Aorta (tissue), 5 donors: ENCODE measurements at places on chromosomes 3 and 15. TPM values are rescaled to one million over a fixed set of nuclear protein-coding genes. Genes with fewer than 3 reads are reported as not detected.

- H3K4me1 ChIP-seq, result peaks cover 5% of the 10 kb centered on the region
- H3K27ac ChIP-seq, result no peak overlapping the region
- no peaks in the 10 kb centered on the region for H3K27me3 ChIP-seq
- H3K4me3 ChIP-seq, result no peak overlapping the region
- peaks cover 2% of the 10 kb centered on the region for H3K36me3 ChIP-seq
Observed at GRCh38 chr3:43727930-43728329, 37.2 kb downstream of the ABHD5 start.

The SERPINI2 gene
- total RNA-seq, result 0.49 TPM

The HRG gene
- not detected for total RNA-seq

- H3K4me3 ChIP-seq, result no peak overlapping the region
- H3K27me3 ChIP-seq, result no peaks in the 10 kb centered on the region
- no peaks in the 10 kb centered on the region for H3K36me3 ChIP-seq
Observed at GRCh38 chr3:150469031-150469930, 61.2 kb downstream of the TSC22D2 start.

DNA sequence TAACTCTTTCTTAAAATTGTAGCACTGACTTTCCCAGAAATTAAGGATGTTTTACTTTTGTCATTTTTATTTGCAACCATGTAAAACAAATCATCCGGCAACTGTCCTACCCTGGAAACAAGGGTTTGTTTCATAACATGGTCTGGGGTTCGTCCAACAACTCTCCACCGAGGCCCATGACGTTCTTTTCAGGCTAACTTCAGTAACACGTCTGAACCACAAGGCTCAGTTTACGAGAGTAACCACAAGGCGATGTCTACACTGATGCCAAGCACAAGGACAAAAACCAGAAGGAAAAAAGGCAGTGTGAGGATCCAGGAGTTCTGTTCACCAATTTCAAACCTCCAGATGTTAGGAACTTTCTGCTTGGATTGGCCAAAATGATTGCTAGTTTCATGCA, 546.1 kb downstream of the NTRK3 start:
- no peak overlapping the region for H3K27ac ChIP-seq
- DNase-seq, result peak; percentile 54
- no peaks in the 10 kb centered on the region for H3K36me3 ChIP-seq
- no peak overlapping the region for H3K4me3 ChIP-seq
- H3K27me3 ChIP-seq, result no peaks in the 10 kb centered on the region

The GRK7 gene
- total RNA-seq, result 0.23 TPM

DNA sequence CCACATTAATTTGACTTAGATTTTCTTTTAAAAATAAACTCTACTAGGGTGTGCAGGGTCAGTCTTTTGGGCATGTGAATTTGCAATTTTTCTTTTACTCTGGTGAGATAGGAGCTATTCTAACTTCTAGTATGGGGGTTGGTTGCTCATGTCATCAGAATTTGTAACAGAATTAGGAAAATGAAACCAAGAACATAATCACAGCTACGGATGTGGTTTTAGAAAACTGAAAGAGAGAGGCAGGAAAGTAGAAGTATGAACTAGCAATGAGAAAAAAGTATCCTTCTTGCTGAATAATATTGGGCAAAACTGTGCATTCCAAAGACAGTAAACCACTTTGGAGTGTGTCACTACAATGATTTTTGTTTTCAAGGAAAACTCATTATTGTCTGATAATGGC, 43.3 kb downstream of the ADPGK start:
- peaks cover 2% of the 10 kb centered on the region for H3K4me1 ChIP-seq
- H3K27me3 ChIP-seq, result no peaks in the 10 kb centered on the region
- DNase-seq, result no peak
- H3K36me3 ChIP-seq, result peaks cover 2% of the 10 kb centered on the region
- H3K4me3 ChIP-seq, result no peak overlapping the region
- H3K27ac ChIP-seq, result no peak overlapping the region

GRCh38 chr3:16480861-16481545, 32.5 kb downstream of the RFTN1 start:
- no peaks in the 10 kb centered on the region for H3K27me3 ChIP-seq
- DNase-seq, result no peak
- no peaks in the 10 kb centered on the region for H3K4me1 ChIP-seq

DNA sequence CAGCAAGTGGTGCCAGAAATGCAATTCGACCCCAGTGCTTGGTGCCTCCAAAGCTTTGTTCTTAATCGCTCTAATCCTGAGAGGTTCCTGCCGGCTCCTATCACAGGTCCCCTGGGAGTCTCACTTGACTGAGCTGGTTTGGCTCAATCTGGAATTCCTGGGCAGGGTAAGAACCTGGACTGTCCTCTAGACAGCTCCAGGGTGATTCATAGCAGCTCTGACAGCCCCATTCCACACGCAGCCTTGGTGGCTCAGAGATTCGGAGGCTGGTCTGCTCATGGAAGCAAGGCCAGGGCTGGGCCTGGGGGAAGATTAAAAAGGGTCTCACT, 37.9 kb downstream of the MYO5C start:
- DNase-seq, result no peak
- H3K4me1 ChIP-seq, result peaks cover 2% of the 10 kb centered on the region
- H3K4me3 ChIP-seq, result no peak overlapping the region
- H3K36me3 ChIP-seq, result no peaks in the 10 kb centered on the region

DNA sequence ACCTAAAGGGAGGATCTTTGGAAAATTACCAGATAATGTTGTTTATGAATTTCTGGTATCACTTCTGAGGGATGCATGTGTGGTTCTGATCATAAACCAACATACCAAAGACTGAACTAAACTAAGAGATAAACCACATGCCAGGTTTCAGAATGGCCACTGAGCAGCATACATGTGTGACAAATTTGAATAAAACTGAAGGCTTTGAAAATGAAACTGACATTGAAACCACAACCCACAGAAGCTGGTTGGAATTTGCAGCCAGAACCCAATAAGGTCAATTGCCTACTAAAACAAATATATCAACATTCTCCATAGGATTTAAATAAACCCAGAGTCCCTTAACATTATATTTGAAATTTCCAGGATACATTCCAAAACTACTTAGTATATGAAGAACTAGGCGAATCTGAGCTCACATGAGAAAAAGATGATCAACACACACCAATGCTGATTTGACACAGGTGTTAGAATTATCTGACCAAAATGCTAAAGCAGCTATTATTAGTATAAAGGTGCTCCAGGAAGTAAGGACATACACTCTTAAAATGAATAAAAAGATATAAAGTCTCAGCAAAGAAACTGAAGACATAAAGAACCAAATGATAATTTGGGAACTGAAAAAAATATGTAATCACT, 125.0 kb downstream of the ZNF280D start:
- peaks cover 1% of the 10 kb centered on the region for H3K36me3 ChIP-seq
- no peak for DNase-seq
- H3K27ac ChIP-seq, result no peak overlapping the region
- H3K4me1 ChIP-seq, result no peaks in the 10 kb centered on the region

The MESP1 gene
- total RNA-seq, result 0.63 TPM

DNA sequence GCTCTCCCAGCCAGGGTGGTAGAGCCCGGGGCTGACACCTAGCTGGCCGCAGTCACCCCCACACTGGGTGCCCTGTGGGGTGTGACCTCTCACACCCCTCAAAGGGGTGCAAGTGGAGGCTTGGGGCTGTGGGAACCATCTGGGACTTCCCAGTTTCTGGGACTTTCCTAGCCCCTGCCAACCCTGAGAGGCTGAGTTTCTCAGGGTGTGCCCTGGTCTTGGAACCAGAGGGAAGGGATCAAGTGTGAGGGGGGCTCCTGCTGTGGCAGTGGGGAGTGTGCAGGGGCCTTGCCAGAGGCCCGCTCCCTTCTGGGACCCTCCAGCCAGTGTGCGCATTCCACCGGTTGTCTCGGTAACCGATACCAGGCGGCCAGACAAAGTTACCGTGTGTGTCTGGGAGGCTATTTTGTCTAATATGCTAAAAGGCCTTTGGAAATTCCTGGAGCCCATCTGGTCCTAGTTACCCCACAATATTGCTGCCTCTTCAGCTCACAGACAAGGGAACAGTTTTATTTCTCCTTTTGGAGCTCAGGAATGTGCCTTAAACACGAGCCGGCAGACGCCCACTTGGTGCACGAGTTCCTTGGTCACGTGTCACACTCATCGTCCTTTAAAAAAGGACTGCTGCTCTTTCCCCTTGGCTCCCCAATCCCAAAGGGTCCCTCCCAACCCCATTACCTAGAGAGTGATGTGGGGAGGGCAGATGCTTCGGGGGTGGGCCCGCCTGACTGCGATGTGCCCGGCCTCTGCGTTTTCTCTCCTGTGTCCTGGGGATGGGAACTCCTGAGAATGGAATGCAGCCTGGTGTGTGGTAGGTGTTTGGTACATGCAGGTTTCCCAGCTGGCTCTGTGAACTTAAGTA, 33.2 kb downstream of the HDAC11 start:
- peak; percentile 42 for DNase-seq
- H3K4me1 ChIP-seq, result no peaks in the 10 kb centered on the region
- no peaks in the 10 kb centered on the region for H3K36me3 ChIP-seq
- H3K4me3 ChIP-seq, result no peak overlapping the region
- no peaks in the 10 kb centered on the region for H3K27me3 ChIP-seq

The RLBP1 gene
- total RNA-seq, result not detected

The GPR171 gene
- total RNA-seq, result 1.2 TPM

DNA sequence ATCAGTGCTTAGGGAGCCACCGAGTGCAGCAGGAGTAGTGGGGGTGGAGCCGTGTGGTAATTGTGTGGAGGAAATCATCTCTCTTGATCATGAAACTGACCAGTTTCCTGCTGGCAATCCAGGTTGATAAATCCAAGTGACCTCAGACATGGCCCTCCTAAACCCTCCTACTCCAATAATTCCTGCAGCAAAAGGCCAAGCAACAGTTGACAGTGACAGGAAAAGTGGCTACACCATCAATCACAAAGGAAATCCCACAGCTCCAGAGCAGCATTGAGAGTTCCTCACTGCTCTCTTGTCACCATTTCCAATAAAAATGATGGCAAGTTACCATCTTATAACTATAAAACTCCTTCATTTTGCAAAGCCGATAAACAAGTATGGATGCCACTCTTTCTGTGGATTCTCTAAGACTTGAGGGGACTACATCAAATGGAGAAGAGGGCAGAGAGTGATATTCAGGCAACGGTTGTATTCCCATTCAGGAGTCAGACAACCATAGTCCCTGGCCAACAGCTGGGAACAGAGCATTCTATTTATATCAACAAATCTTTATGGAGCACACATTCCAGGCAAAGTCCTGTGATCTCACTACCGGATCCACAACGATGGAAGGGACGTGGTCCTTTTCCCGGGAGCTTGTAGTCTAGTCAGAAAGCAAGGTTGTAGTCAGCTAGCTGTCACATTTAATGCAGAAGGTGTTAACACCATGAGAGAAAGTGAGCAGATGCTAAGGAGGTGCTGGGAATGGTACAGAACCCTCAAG, 312.5 kb upstream of the CTNNB1 start:
- H3K27ac ChIP-seq, result no peak overlapping the region
- no peak for DNase-seq
- no peak overlapping the region for H3K4me3 ChIP-seq
- no peaks in the 10 kb centered on the region for H3K36me3 ChIP-seq

DNA sequence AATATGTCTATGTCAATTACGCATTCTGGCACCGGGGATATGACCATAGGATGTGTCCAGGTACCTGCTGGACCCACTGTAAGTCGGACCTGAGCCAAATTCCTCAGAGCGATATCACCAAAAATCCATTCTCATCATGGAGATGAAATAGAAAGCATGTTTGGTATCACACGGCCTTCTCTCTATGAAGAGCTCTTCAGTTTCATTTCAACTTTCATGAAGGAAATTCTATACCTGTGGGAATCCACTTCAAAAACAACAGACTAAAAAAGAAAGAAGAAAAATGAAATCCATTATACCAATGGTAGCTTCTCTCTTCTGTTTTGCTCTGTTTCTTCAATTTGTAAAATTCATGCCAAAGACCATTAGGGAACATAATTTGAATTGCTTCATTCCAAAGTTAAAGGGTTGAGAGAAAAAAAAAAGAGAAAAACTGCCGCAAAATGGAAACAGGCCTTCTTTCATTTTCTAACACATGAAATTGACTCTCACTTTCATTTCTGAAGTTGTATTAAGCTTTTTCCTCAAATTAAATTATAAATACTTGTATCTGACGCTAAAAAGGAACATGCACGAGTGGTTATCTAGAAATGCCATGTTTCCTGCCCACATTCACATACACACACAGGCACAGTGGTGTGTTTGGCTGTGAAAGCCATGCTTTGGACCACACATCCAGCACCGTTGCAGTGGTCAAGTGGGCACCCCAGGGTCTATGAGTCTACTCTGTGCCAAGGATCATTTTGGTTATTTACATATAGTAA, 46.9 kb upstream of the DIPK2A start:
- H3K27ac ChIP-seq, result no peak overlapping the region
- no peak for DNase-seq
- no peaks in the 10 kb centered on the region for H3K4me1 ChIP-seq
- H3K4me3 ChIP-seq, result no peak overlapping the region
- no peaks in the 10 kb centered on the region for H3K36me3 ChIP-seq
- no peaks in the 10 kb centered on the region for H3K27me3 ChIP-seq

DNA sequence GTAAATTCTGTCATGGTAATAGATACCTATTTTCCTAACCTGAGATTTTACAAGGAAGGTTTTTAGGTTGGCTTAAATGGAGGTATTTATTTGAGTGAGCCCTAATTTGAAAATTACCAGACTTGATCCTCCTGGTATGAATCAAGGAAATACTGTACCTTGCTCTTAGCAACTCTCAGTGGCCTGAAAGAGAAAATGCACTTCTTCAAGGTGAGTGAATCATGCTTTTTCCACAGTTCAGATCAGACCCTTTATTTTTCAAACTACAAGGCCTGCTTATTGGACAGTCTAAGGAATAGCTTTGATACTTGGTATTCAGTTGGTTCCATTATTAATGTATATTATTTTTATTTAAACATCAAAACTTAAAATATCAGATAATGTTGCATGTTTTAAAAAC, 15.4 kb downstream of the FEM1B start:
- H3K4me3 ChIP-seq, result no peak overlapping the region
- no peaks in the 10 kb centered on the region for H3K36me3 ChIP-seq
- no peaks in the 10 kb centered on the region for H3K27me3 ChIP-seq
- H3K27ac ChIP-seq, result no peak overlapping the region

DNA sequence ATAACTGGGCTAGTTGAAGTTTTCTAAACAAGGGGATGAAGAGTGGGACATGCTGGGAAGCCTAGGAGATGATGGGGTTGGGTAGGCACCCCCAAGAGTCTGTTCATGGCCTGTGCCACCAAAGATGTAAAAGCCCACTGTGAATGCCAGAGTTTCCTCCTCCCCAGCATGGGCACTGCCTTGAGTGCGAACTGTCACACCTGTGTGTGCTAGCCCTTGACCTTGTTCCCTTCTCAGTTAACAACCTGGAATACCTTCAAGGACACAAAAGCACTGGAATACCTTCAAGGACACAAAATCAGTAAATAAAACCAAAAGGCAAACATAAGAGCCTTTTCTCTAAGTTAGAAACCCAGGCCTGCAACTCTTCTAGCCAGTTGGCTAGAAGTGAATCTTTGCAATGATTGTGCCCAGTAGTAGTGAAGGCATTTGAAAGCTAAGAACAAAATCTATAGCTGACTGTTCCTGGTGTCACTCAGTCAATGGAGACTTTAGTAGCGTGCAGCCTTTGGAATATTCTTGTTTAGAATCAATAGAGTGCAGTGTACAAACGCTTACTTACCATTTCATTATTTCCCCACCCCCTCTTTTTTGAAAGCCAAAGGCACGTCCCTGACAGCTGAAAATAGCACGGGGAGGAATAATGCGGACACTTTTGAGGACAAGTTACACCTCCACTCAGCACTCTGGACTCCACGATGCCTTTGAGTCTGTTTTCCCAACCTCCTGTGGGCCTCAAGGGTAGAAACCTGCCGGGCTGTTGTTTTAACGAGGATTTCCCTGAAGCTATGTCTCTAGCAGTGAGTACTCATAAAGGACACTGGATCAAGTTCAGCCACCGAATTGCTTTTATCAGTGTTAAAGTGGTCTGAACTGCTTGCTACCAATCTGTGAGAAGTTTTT, 24.2 kb downstream of the PSMD6 start:
- H3K27ac ChIP-seq, result no peak overlapping the region
- H3K4me1 ChIP-seq, result no peaks in the 10 kb centered on the region
- no peak for DNase-seq
- H3K36me3 ChIP-seq, result peaks cover 11% of the 10 kb centered on the region
